NCI-H2171 treated with DMSO at 0.1 percent for 48 hours (cell line): ENCODE measurements at places on chromosomes 1 and 21.

DNA sequence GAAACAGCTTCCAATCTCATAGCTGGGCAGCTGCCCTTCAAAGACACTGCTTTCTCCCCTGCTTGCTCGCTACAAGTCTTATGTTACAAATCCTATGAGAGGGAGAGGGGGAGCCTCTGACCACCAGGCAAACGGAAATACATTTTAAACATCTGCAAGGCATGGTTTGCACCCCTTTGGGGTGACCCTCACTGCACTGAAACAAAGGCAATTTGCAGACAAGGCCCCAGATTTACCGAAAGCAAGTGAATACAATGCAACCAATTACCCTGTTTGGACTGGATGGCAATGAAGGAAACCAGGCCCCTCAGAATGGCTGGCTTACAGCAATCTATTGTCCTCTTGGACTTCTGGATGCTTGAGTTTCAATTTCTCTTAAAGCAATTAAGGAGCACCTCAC, 11.8 kb upstream of the ATP13A2 start:
- DNase-seq, result no peak

GRCh38 chr1:219520241-219520640, 92.7 kb downstream of the ZC3H11B start:
- DNase-seq, result no peak

- no peak for DNase-seq
These were observed 6.5 kb downstream of the SOAT1 start for GRCh38 chr1:179300112-179300511.

- no peak for DNase-seq
These were observed 45.0 kb upstream of the C1orf53 start for GRCh38 chr1:197857477-197857876.

DNA sequence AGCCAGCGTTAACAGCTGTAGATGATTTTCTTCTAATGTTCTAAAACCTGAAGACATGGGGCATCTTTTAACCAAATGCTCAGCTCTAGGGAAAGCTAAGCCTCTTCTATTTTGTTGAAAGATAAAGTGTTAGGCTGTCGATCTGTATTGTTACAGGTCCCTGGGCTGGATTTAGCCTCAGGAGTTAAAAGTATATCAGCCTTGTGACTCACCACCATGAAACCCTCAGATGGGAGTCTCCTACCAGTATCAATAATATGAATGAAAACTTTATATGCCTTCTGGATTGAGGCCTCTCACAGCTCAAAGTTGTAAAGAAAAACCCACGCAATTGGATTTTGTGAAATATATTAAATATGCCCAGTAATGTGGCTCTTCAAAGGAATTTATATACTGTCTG, 231.6 kb downstream of the FGGY start:
- no peak for DNase-seq
